ENCODE measurements at places on chromosomes 1 and 21. TPM values are rescaled to one million over a fixed set of nuclear protein-coding genes. Genes with fewer than 3 reads are reported as not detected.
A peak's percentile ranks its signal among the peaks of the same experiment; 100 is the strongest.

The FMO2 gene
- total RNA-seq = 12.0 TPM

The FTCD gene
- not detected for total RNA-seq

The ATAD3C gene
- not detected for total RNA-seq

The PGLYRP3 gene
- not detected for total RNA-seq

The GPR89A gene
- 24.6 TPM for total RNA-seq

The ADGRB2 gene
- not detected for total RNA-seq

GRCh38 chr1:206030191-206030590 lies 6.5 kb upstream of the CTSE start:
- no peaks in the 10 kb centered on the region for H3K36me3 ChIP-seq
- no peak overlapping the region for H3K4me3 ChIP-seq
- H3K4me1 ChIP-seq = no peaks in the 10 kb centered on the region
- H3K27ac ChIP-seq = no peak overlapping the region

GRCh38 chr1:243440406-243440805 lies 184.6 kb downstream of the SDCCAG8 start:
- H3K36me3 ChIP-seq = no peaks in the 10 kb centered on the region
- no peak overlapping the region for H3K4me3 ChIP-seq
- DNase-seq = no peak
- no peak overlapping the region for H3K27ac ChIP-seq
- H3K27me3 ChIP-seq = no peaks in the 10 kb centered on the region
- H3K4me1 ChIP-seq = no peaks in the 10 kb centered on the region

- H3K36me3 ChIP-seq = no peaks in the 10 kb centered on the region
- H3K27ac ChIP-seq = peak overlapping the region; percentile 99
- H3K27me3 ChIP-seq = no peaks in the 10 kb centered on the region
- peak; percentile 69 for DNase-seq
These were observed 5.0 kb downstream of the CSRP1 start for GRCh38 chr1:201501812-201502510.

GRCh38 chr1:77605246-77606026 lies 77.0 kb downstream of the ZZZ3 start:
- H3K4me3 ChIP-seq = no peak overlapping the region
- no peaks in the 10 kb centered on the region for H3K27me3 ChIP-seq
- peak; percentile 27 for DNase-seq

DNA sequence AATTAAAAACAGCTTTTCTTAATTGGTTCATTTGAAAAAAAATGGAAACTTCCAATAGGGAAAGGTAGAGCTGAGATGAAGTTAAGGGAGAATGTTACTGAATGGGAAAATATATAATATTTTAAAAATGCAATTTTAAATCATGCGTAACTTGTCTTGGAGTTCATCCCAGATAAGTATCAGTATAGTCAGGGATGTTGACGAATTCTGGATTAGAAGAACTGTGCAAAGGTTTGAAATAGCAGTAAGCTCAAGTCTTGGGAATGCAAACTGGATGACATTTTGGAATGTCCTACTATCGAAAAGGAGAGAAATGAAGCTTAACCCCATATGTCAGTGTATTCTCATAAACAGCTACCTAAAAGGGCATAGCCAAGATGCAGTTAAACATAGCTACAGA lies 4.0 kb upstream of the ST6GALNAC3 start:
- H3K27ac ChIP-seq = no peak overlapping the region
- no peaks in the 10 kb centered on the region for H3K36me3 ChIP-seq
- no peak for DNase-seq
- H3K4me1 ChIP-seq = no peaks in the 10 kb centered on the region

GRCh38 chr1:229552732-229553131 lies 5.8 kb downstream of the ABCB10 start:
- no peak overlapping the region for H3K27ac ChIP-seq
- H3K4me1 ChIP-seq = no peaks in the 10 kb centered on the region
- no peak for DNase-seq
- no peak overlapping the region for H3K4me3 ChIP-seq
- no peaks in the 10 kb centered on the region for H3K36me3 ChIP-seq
- no peaks in the 10 kb centered on the region for H3K27me3 ChIP-seq

- H3K4me1 ChIP-seq = no peaks in the 10 kb centered on the region
- no peak overlapping the region for H3K27ac ChIP-seq
- H3K4me3 ChIP-seq = no peak overlapping the region
- H3K27me3 ChIP-seq = no peaks in the 10 kb centered on the region
- H3K36me3 ChIP-seq = no peaks in the 10 kb centered on the region
- DNase-seq = no peak
These were observed 9.1 kb downstream of the INKA2 start for GRCh38 chr1:111729946-111730681.

- no peak overlapping the region for H3K27ac ChIP-seq
- DNase-seq = no peak
- no peaks in the 10 kb centered on the region for H3K4me1 ChIP-seq
- no peaks in the 10 kb centered on the region for H3K27me3 ChIP-seq
- no peaks in the 10 kb centered on the region for H3K36me3 ChIP-seq
These were observed 48.9 kb downstream of the SPATA46 start for GRCh38 chr1:162327788-162328165.

- peak overlapping the region; percentile 67 for H3K27ac ChIP-seq
- H3K36me3 ChIP-seq = no peaks in the 10 kb centered on the region
- H3K27me3 ChIP-seq = no peaks in the 10 kb centered on the region
- no peak for DNase-seq
These were observed 2.3 kb downstream of the FGR start for GRCh38 chr1:27632387-27633297.

DNA sequence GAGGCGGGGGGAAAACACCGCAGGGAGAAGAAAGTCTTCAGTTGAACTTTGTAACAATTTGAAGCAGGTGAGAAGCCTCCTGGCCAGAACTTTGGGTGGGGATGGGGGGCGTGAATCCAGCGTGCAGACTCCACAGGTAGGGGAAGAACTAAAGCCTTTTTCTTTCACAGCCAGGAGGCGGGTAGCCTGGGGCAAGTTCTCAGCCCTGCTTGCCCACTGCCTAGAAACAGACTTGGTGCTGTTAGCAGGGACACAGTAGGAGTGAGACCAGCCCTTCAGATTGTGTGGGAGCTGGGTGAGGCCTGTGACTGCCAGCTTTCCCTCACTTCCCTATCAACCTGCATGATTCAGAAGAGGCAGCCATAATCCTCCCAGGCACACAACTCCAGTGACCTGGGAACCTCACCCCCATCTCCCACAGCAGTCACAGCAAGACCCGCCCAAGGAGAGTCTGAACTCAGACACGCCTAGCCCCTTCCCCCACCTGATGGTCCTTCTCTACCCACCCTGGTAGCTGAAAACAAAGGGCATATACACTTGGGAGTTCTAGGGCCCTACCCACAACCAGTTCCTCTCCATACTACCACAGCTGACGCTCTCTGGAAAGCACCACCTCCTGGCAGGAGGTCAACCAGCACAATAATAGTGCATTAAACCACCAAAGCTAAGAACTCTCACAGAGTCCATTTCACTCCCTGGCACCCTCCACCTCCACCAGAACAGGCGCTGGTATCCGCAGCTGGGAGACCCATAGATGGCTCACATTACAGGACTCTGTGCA lies 83.5 kb upstream of the CDC42BPA start:
- H3K27ac ChIP-seq = no peak overlapping the region
- no peaks in the 10 kb centered on the region for H3K4me1 ChIP-seq
- H3K4me3 ChIP-seq = no peak overlapping the region
- no peaks in the 10 kb centered on the region for H3K36me3 ChIP-seq

DNA sequence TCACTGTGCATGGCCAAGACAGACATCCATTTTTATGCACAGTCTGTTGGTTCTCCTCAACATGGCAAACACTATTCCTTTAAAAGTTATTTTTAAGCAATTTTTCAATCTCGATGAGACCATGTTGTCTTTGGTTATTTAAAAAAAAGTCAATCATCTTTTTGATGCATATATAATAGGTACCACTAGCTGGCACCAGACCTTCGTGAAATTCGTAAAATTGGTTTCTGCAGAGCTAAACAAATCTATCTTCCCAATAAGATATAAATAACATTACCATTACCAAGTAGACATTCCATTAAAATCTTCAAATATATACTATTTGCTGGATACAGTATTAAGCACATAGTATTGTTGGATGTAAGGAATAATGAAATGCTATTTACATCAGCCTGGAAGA lies 220.0 kb upstream of the GREM2 start:
- H3K27me3 ChIP-seq = no peaks in the 10 kb centered on the region
- H3K36me3 ChIP-seq = no peaks in the 10 kb centered on the region

DNA sequence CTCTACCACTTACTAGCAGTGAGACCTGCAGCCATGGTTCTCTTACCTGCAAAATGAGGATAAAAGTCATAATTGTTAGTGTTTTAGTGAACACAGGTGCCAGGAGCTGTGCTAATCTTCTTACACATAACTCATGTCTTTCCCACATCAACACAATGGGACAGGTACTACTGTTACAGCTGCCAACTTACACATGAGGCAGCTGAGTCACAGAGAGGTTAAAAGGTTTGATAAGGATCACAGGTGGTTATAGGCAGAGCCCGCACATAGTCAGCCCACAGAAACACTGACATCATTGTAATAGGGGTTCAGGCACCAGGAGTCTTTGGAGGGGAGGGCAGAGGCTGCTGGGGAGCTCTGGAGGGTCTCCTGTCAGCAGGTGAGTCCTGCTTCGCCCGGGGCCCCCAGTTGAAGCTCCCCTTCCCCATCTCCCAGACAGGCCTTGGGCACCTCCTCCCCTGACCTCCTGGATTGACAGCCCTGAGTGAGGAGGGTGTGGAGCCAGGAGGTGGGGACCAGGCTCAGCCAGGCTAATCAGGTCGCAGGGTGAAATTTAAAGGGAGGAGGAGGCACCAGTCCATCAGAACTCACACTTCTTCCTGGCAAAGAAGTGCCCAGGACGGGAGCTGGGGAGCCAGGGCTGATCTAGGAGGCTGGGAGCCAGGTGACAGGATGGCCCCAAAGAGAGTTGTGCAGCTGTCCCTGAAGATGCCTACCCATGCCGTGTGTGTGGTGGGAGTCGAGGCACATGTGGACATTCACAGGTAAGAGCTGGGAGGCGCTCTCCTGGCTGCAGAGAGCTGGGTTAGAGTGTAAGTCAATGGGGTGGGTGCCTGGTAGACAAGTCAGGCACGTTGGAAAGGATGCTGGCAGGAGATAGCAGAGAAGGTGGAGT lies at the start of gene PADI1:
Gene PADI1, plus strand, starts transcription at position 583 of the 895 bp plus-strand sequence. Its CDS starts 90 bp downstream, at position 673.
- no peak within 1 kb of the TSS for H3K27ac ChIP-seq
- no peaks in the 10 kb centered on the region for H3K27me3 ChIP-seq
- H3K36me3 ChIP-seq = no peaks in the 10 kb centered on the region
- H3K4me3 ChIP-seq = no peak within 1 kb of the TSS

Measured in uterus (tissue), 4 donors.